ENCODE measurements at places on chromosomes 3 and 15.

DNA sequence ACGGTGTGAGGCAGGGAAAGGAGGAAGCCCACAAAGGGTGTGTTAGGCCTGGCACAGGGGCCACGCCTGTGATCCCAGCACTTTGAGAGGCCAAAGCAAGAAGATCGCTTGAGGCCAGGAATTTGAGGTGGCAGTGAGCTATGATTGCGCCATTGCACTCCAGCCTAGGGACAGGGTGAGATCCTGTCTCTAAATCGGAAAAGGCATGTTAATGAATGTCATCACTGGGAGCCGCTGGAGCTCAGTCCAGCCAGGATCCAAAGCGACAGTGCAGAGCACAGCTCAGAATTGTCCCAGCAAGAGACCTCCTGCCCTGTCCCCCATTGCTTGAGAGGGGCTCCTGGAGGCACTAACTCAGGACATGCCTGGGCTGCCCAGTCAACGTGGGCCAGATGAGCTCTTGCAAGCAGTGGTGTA is 15.0 kb upstream of the FBLN2 start:
- no peak for DNase-seq

DNA sequence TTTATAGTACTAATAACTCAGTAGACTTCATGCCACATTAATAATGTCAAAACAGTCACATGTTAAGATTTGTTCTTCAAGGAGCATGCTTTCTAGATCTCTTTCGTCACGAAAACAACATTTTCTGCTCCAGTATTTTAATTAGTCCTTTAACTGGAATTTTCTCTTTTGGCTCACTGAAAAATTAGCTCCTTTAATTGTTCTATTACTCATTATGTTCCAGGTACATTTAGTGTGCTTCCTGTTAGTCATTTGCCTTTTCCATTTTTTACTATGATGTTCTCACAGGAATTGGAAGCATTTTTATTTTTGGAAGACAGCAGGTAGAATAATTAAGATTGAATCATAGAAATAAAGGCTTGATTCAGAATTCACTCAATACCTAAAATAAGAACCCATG is 111.2 kb downstream of the SLC9A9 start:
- DNase-seq, result no peak

DNA sequence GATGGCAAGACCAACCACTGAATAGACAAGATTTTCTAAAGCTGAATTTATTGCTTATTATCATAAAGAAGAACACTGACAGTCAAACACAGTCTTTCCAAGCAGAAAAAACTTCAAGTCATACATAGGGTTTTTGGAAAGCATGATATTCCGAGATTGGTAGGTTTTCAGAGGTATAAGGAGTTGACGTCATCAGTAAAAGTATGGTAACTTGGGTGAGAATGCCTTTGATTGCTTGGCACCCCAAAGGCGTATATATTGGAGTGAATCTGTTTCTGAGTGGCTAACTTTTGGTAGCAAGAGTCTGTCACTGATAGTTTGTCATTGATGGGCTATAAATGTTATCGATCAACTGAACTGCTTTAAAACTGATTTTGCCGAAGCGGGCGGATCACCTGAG is 227.9 kb upstream of the CNTN4 start:
- DNase-seq, result no peak

DNA sequence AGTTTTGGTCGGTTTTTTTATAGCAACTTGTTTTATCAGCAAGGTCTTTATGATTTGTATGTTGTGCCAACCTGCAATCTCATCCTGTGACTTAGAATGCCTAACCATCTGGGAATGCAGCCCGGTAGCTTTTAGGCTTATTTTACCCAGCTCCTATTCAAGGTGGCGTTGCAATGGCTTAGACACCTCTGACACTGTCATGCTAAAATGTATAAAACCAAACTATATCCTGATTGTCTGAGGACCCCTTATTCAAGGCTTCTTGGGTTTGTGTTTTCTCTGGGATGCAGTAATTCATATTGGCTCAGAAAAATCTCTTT is 209.0 kb upstream of the ALCAM start:
- DNase-seq, result no peak

DNA sequence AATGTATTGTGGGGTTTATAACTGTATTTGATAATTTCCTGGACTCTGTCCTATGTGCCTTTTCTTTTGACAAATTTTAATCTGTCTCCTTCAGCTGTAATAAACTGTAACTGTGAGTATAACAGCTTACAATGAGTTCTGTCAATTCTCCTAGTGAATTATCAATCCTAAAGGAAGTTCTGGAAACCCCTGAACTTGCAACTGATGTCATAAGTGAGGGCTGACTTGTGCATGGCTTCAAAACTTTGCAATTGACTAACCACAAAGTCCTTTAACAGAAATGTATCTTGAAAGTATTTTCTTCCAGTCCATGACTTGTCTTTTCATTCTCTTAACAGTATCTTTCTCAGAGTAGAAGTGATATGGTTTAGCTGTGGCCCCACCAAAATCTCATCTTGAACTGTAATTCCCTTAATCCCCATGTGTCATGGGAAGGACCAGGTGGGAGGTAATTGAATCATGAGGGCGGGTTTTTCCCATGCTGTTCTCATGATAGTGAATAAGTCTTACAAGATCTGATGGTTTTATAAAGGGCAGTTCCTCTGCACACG is 108.3 kb downstream of the TFDP2 start:
- DNase-seq, result no peak

DNA sequence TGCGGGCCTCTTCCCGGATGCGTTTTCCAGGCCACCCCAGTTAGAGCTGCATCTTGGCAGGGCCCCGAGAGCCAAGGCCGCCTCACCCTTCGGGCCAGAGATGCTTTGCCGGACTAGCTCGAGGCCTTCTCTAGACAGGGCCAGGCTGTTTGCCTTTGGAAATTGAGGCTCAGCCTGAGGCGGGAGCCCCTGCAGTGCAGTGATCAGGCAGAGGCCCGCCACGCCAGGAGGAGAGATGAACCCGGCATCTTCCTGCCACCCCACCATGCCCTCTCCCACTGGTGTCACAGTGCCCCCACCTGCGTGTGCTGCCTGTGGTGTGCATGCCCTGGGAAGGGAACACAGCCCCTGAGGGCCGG is 8.9 kb upstream of the ROPN1B start:
- no peak for DNase-seq

DNA sequence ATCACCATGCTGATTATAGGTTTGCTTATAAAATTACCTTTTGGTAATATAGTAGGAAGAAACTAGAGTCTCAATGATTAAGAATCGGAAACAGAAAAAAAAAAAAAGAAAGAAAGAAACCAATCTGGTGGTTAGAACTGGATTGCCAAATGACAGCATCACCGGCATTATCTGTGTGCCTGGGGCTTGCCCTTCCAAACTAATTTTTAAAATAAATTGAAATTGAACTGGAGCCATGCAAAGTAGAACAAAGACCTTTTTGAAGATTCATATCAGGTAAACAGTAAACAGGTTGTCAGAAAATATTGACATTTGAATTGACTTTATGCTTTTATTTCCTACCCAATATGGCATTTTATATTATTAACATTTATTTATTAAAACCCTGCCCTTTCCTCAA is 11.2 kb upstream of the CPB1 start:
- DNase-seq, result no peak

All from fibroblast of skin of scalp (primary cell).